ENCODE measurements at places on chromosomes 1 and 21.

- DNase-seq, result peak; percentile 96
Measured at GRCh38 chr1:64223329-64224151, 20.1 kb downstream of the UBE2U start.

GRCh38 chr1:212158912-212159796 is 123.6 kb downstream of the DTL start:
- no peak for DNase-seq

DNA sequence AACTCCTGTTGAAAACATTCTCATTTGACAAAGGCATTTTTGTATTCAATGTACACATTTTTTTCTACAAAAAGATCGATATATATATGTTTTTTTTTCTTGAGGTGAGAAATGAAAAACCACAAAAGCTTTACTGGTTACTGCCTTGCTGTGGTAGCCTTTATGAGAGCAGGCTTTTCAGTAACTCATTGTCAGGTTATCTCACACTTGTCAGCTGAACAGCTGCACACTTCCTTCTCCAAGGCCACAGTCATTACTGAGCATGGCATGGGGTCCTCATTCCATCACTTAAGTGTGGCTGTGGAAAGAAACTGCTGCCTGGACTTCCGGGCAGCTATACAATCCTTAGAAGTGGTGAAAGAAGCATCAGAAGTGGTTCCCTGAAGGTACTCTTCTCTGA is 169.3 kb upstream of the ZP4 start:
- DNase-seq, result no peak

DNA sequence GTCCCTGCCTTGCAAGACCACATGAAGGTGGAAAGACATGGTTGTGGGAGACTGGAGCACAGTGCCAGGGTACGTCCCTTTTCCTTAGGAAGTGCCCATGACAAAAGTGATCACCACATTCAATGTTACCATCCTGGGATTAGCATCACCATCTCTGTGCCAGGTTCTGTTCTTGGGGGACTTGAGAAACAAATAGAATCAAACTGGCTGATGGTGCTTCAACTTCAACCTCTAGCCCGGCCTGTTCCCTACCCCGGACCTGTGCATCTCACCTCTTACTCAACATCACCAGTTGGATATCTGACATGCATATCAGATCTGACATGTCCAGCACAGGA is 153.3 kb downstream of the GRIK3 start:
- no peak for DNase-seq

DNA sequence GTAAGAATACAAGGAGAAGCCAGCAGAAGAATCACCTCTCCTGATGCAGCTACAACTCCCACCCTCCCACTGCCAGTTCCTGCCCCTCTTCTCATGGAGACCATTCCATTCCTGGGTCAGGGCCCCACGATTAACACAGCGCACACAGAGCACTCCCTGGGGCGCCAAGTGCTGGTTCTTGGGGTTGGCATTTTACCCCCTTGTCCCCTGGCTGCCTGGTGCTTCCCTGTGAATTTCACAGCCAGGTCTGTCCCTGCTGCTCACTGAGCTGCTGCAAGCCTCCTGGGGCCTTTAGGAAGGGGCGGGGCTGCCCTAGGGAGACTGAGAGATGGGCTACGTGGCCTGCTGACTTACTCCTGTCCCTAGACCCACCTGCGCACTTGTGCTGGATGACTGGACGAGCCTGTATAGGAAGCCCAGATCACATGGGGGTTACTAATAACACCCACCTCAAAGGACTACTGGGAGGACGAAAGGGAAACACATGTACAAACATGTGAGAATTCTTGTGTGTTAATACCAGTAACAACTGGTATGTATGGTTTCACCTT is 4.8 kb downstream of the ZNF672 start:
- DNase-seq, result no peak

DNA sequence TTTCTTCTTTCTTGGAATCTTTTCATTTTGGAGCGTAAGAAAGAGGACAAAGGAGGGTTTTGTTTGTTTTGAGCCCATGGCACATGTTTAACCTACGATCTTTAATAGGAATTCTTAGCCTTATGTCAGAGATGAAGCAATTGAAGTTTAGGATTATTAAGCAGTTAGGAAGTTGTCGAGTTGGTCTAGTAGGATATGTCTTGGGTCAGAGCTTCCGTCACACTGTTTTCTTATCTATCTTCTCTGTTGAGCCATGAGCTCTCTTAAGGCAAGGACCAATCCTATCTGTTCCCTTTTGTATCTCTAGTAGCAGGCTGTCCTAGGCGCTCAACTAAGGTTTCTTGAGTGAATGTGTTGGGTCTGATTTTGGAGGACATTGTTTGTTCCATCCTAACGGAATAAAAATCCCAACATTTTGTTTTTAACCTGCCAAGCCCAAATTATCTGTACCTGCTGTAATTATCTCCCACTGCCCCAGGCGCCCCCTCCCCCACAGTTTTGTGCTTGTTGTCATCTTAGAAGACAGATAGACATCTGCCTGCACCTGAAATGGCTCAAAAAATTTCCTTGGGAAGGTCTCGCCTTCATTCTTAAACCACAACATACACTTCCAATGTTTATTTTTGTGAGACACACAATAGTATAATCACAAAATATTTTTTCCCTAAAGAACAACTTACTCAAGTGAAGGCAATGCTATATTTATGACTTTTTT is 95.3 kb upstream of the GADD45A start:
- no peak for DNase-seq

GRCh38 chr1:108801101-108801500 is 54.6 kb downstream of the STXBP3 start:
- peak; percentile 47 for DNase-seq

GRCh38 chr1:220880726-220881506 is 1.7 kb downstream of the HLX start:
- DNase-seq, result peak; percentile 61

- DNase-seq, result peak; percentile 63
Measured at GRCh38 chr1:170663404-170664092, 383 bp upstream of the PRRX1 start.

GRCh38 chr1:31745096-31745945 is 18.8 kb downstream of the ADGRB2 start:
- DNase-seq, result peak; percentile 65

GRCh38 chr1:166121010-166121409 is 45.8 kb downstream of the FAM78B start:
- no peak for DNase-seq

GRCh38 chr1:24284156-24284471 is 35.0 kb upstream of the GRHL3 start:
- DNase-seq, result no peak

DNA sequence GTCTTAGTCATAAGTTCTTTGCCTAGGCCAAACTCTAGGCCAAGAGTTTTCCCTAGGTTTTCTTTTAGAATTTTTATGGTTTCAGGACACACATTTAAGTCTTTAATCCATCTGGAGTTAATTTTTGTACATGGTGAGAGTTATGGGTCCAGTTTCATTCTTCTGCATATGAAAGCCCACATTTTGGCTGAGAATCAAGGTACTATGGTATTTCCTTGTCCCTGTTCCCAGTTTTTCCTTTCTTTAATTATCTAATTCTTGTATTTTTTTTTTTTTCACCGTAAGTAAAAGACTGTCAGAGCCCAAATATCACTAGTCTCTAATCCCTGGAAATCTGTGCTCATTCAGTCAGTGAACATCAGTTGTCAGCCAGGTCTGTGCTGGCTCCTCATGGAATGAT is 105.4 kb downstream of the MAP3K21 start:
- peak; percentile 8 for DNase-seq

DNA sequence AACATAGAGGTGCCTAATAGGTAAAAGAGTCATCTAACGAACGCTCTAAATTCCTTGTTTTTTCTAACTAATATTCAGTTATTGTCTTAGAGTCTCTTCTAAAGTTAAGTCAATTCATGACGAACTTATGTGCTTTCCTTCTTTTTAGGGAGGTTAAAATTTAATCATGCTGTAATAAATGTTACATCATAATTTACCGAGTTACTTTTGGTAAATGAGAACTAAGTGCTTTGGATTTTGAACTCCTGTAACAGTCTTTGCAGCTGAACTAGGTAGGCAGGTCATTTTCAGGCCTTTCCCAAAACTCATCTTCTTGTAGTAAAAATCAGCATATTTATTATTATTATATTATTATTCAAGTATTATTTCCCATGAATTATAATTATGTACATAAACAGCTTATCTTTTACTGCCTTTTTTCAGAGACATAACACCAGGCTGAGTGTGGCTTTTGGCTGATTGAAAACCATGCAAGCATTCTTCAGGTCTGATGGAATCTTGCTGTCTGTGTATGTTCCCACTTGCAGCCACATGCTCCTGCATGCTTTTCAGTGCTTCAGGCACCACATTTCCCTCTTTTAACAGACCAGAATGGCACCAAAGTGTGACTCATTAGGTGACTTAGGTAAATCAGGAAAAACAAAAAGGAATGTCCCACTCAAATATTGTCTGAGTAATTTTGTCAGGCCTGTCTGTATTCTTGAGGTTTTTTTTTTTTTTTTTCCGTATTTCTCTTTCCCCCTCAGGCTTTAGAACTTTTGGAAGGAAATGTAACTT is 81.0 kb upstream of the CD55 start:
- DNase-seq, result peak; percentile 67

GRCh38 chr1:181094416-181095212 is 6.1 kb downstream of the IER5 start:
- DNase-seq, result peak; percentile 98

DNA sequence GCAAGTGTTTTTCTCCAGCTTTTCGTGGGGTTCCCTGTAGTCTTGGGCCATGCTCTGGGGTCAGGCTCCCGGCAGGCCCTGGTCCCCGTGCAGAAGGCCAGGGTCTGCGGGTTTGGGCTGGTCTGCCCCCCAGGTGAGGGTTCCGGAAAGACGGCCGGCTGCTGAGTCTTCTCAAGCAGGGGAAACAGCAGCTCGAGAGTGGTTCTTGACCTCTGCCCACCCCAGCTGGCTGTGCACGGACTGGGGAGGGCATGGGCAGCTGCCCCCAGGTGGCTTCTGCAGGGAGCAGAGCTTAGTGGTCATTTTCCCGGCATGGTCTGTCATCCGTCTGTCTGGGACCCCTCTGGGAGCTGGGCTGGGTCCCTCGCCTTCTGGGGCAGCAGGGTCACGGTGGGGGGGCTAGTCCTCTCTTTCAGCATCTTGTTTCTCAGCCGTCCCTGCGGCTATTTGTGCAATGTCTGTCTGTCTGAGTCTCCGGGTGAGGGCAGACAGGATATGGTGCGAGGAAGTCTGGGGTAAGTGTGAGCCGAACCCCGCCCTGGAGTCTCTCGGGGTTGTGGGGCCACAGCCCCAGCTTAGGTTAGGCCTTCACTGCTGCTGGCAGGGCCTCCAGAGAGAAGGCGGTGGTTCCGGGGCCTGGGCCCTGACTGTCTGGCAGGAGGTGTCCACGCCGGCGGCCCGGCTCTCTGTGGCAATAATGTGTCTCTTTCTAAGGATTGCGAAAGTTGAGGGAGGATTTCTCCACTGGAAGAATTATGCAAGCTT is 6.1 kb downstream of the SKI start:
- peak; percentile 87 for DNase-seq

DNA sequence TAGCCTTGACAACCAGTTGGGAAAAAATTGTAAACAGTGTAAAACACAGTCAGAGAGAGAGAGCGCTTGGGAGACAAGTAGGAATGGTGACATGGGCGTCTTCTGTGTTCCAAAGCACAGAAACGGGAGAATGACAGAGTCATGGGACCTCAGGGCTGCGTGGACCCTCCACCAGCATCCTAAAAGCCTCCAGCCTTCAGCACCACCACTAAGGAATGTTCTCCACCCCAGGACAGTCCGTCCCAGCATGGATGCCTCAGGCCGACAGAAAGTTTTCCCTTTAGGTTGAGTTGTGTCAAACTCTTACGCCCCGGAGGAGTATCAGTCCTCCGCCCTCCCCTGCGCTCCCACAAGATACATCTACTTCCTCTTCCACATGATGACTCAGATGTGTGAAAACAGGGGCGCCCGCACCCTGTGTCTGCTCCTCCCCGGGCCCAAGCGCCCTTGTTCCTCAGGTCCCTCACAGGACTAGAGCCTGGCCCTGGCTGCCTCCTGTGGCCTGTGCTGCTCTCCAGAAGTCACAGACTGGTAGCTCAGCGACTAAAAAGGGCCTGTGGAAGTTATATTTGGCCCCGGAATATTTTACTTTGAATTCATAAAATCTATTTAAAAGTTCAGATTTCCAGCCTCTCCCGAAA is 63.9 kb upstream of the EFHD2 start:
- DNase-seq, result no peak

DNA sequence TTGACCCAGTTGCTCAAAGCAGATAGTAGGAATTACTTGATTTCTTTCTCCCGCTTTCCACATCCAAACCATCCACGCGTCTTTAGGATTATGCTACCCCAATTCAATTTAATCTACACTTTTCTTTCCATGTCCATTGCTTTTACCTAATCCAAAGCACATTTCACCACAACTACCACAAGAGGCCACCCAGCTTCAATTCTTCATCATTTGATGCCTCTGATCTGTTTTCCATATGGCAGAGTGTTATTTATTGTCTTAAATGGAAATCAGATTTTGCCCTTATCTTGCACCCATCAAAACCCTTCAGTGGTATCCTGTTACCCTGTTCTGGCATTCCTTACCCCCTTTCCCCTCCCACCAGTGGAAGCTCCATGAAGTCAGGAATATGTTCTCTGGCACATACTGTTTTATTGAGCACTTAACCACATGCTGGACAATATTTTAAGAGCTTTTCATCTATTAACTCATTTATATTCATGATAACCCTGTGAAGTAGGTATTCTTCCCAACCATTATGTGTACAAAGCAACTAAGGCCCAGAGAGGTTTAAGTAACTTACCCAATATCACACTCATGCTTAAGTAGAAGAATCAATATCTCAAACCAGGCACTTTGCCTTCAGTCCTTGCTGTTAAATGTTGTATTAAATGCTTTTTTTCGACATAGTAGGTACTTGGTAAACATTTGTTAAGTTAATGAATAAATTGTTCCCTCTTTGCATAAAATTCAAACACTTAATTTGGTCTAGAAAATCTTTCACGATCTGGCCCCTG is 34.6 kb downstream of the CLIC4 start:
- no peak for DNase-seq

DNA sequence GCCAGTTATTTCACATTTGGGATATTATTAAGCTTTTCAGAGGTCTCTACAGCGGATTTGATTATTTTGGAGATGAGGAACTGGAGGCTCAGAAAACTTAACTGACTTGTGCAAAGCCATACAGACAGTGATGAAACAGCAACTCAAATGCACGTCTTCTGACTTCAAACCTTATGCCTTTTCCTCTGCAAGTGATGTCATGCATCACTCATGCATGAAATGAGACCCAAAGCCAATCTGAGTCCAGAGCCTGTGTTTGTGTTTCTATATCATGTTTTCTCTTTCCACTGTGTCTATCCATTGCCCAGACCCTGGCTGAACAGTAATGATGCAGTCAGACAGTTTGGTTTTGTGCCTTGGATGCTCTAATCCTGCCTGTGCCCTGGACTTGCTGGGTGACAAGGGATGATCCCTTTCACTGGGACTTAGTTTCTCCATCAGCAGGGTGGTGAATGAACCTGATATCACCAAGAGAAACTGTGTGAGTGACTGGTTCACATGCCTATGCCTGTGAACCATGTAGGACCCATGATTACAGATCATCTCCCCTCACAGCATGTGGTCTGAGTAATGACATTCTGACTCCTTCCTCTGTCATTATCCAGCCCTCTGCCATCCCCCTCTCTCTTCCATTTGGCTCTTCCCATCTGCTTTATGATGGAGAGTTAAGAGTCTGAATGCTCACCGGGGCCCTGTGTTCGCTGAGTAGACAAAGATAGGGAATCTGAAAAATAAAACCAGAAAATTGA is 33.4 kb downstream of the SLAMF6 start:
- DNase-seq, result no peak
